NCI-H774 (cell line): ENCODE measurements at places on chromosomes 1 and 21.

- no peak for DNase-seq
These were observed 52.8 kb upstream of the STUM start for GRCh38 chr1:226495716-226496115.

- no peak for DNase-seq
These were observed 13.6 kb downstream of the PCNX2 start for GRCh38 chr1:233281711-233282581.

GRCh38 chr1:147748676-147749350 lies 11.6 kb downstream of the GJA5 start:
- no peak for DNase-seq

- no peak for DNase-seq
These were observed 2.7 kb downstream of the GLIS1 start for GRCh38 chr1:53736290-53736689.

GRCh38 chr1:55188909-55189308 lies 26.3 kb downstream of the USP24 start:
- no peak for DNase-seq

DNA sequence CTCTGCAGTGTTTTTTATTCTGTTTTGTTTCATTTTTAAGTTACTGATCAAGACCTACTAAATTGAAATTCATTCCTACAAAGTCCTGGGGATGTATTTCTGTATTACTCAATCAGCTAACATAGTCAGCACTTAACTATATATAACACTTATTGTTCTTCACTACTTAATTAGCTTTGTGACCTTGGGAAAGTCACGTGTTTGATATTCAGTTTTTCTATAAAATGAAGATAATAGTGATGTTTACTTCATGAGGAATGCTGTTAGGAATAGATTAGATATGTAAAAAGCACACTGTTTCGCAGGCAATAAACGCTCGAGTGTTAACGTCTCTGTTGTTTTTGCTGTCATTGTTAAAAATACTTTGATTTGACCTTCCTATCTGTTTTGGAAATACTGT lies 44.6 kb downstream of the CTTNBP2NL start:
- DNase-seq = no peak

- no peak for DNase-seq
These were observed 25.5 kb upstream of the RBBP5 start for GRCh38 chr1:205147191-205147835.

DNA sequence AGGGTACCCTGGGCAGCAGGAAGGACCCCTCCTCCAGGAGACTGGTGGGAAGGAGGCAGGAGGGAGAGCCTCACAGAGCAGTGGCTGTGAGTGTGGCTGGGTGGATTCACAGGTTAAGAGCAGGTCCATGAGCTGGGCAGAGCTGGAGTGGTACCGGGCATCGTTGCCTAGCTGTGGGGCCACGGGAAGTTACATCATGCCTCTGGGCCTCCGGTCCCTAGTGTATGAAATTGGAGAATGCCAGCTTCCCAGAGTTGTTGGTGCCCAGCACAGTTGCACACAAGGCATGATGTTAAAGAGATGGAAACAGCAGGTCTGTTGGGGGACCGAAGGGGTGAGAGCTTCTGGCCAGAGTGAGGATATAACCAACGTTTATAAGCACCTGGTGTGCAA lies 18.5 kb downstream of the FOXO6 start:
- DNase-seq = peak; percentile 21

- no peak for DNase-seq
These were observed 123.6 kb upstream of the DNAH14 start for GRCh38 chr1:224805889-224806288.

GRCh38 chr1:85884372-85885035 lies 176.3 kb upstream of the ZNHIT6 start:
- no peak for DNase-seq

- no peak for DNase-seq
These were observed 137.9 kb upstream of the UBE2U start for GRCh38 chr1:64065571-64065970.

DNA sequence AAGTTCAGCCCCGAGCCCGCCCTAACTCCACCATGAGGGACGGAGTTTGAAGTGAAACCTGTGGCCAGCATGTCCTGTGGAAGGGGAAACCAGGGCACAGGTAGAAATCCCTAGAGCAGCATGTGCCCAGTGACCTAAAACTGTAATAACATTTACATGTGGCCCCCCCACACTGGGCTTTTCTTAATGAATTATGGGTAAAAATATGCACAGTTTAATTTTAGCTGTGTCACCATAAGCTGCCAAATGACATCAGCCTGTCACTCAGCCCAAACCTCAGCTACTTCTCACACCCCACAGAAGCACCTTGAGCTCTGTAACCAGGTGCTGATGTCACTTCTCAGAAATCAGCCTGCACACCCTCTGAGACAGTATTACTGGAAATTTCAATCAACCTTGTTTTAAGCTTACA lies 50.0 kb upstream of the SLC19A1 start:
- DNase-seq = no peak

DNA sequence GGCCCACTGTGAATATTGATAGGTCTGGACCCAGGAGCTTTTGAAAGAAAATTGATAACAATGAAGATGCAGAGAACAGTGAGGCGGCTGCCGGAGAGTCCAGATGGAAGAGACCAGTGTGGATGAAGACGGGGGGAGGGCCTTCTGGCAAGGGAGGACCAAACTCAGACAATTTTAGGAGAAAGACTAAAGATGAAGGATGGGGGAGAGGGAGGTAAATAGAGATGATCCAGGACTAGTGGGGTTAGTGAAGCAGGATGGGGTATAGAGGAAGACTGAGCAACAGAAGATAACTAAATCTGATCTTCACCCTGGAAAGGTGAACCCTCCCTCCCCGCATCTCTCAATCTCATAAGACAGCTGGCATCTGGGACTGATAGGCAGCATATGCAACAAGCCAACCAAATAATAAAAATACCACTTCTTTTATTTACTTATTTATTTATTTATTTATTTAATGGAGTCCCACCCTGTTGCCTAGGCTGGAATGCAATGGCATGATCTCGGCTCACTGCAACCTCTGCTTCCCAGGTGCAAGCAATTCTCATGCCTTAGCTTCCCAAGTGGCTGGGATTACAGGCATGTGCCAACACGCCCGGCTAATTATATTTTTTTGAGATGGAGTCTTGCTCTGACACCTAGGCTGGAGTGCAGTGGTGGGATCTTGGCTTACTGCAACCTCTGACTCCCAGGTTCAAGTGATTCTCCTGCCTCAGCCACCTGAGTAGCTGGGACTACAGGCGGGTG lies 10.5 kb downstream of the EIF3I start:
- DNase-seq = no peak

GRCh38 chr1:224502459-224503160 lies 68.0 kb upstream of the WDR26 start:
- peak; percentile 35 for DNase-seq

DNA sequence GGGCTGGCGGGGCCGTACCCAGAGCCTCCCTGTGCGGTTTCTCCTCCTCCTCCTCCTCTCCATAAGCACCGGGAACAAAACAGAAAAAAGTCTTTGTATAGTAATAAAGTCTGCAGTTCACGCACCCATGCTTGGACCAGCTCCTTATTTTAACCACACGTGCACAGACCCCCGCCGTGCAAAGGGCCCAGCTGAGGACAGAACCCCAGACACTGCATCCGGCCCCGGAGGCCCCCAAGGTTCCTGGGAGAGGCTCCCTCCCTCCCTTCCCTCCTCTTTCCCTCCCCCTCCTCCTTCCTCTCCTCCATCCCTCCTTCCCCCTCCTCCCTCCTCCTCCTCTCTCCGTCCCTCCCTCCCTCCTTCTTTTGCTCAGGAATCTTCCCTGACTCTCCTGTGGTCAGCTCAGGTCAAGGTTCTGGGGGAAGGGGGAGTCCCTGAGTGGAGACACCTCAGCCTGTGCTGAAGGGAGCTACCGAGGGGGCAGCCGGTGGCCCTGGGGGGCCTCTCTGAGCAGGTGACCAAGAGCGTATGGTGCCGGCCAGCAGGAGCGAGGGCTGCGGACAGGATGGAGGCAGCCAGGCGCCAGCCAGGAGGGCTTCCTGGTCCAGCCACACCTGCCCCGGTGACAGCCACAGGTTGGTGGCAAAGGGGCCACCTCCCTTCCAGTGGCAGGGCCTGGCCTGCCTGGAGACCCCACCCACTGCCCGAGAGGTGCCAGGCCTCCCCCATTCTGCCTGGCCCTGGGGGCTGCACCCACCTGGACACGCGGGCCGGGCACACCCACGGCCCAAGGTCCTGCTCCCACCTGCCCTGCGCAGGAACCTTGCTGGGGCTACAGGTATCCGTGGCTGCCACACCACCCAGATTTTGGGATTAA lies 3.2 kb upstream of the TTLL10 start:
- DNase-seq = no peak

DNA sequence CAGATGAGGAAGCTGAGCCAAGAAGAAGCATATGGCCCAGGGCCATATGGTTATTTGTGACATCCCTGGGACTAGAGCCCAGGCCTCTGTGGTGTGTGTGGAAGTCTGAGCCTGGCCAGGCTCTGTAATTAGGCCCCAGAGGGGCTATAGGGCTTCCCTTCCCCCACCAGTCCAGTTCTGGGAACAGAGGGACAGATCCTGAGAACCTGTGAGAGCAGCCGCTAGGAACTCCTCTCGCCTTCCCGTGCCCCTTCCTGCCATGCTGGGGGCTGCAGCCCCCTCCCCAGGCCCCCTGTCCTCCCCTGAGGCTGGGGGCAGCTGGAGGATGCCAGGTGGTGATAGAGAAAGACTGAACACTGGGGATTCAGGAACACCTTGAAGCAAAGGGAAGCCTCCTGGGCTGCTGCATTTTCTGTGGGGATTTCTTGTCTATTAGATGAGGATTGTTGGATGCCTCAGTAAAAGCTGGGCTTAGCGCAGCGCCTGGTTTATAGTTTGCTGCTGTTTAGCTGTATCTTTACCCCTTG lies 33.3 kb downstream of the COQ8A start:
- no peak for DNase-seq

- DNase-seq = no peak
These were observed 107.8 kb downstream of the TMEM53 start for GRCh38 chr1:44566281-44567046.

GRCh38 chr1:15525050-15526020 lies 1.3 kb upstream of the DNAJC16 start:
- no peak for DNase-seq

GRCh38 chr1:68228851-68229250 lies 3.5 kb downstream of the WLS start:
- DNase-seq = no peak

DNA sequence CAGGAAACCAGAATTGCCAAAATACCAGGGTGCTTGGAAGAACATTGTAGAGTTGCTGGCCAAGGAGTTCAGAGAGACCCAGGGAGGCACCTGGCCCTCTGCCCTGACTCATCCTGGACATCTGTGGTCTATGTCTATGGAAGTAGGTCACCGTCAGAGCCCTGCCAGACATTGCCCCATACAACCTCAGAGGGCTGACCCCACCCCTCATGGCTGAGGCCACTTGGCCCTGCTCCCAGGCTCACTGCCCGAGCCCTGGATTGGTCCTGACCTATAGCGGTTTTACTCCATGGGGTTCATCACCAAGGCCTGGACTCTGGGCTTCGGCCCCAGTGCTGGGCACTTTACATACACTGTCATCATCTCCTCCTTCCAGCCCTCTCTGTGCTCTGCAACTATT lies 233.1 kb downstream of the PTPRU start:
- DNase-seq = no peak

DNA sequence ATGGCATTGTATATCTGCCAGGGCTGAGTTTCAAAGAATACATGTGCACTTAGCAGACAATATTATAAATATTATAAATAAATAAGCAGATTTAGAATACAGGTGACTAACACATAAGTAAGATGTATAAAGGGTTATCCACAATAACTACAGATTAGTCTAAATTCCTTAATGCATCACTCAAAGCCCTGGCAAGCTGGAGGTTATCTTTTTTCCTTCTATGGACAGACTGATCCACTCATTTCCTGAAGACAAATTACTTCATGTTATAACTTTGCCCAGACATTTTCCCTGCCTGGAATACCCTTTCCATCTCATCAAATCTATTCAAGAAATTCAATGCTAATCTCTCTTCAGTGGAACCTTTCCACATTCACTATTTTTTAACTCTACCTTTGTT lies 38.8 kb downstream of the LUZP1 start:
- DNase-seq = no peak

DNA sequence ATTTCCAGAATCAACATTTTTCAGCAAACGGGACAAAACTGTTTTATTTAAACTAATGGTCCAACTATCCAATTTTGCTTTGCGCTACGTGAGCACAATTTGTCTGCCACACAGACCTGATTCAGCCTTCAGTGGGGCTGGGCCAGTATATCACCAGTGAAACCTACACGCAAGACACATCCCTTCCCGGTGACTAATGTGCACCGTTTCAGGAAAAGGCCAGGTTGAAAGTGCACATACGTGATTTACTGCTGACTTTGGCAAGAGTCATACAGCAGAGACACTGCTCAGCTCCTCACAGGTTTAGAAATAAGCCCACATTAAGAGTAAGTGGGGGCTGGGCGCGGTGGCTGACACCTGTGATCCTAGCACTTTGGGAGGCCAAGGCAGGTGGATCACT lies 5.1 kb upstream of the TMEM51 start:
- no peak for DNase-seq

DNA sequence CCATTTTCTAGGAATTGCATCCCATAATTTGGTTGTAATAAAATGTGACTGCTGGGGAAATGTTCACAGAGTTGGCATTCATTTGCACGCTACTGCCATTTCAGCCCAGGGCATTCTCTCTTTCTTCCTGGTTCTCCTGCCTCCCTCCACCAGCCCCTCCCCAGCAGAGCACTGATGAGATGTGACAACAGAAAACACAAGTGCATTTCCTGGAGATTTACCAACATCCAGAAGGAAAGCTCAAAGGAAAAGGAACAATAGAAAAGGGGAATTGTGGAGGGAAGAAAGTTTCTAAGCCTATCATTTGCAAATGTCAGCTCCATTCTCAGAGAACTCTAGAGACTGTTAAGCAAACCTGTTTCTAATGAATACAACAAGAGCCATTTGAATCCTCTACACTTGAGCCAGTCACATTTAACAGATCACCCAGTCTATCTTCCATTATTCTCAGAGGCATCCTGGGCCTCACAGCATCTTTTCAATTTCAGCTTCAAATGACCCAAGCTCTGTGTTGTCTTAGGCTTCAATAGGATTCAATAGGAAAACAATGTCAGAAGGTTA lies 395.6 kb upstream of the PBX1 start:
- DNase-seq = no peak

DNA sequence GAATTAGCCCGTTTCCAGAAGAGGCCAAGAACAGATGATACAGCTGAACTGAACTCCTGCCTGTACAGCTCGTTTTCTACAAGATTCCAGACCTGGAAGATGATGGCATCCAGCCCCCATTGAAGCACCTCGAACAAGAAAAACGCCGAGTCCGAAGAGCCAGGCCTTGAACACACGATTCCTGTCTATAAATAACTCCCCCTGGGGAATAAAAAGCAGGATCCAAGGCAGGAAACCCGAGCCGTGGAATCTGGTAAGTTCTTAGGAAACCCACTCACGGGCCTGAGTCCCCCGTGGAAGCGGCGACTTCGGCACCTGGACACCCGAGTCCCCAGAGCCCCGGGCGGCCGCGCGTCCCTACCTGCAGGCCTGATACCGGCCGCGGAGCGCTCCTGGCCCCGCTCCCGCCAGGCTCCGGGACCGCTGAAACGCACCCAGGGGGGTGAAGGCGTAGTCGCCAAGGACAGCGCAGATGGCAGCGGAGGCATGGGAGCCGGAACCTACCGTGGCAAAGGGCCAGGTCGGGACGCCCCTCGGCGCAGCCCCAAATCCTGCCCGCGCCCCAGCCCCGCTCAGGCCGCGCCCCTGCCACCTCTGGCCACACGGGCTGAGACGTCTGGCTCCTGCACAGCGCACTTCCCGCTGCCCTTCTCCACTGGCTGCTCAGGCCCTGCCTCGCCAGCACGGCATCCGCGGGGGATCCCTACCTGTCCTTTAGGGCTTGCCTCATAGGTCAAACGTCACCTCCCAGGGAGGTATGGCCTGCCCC lies 14.0 kb upstream of the HLCS start:
- peak; percentile 36 for DNase-seq
